ENCODE measurements at places on chromosomes 16 and 17.

DNA sequence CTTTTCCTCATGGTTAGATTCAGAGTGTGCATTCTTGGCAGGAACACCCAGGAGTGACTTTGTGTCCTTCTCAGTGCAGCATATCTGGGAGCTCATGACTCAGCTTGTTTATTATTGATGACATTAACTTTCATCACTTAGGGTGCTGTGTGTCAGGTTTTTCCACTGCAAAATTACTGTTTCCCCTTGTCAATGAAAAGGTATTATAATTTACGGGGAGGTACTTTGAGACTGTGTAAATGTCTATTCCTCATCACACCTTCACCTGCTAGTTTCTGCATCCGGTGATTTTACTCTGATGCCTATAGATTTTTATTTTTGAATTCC is 50.5 kb downstream of the WWP2 start:
- no peak for DNase-seq

DNA sequence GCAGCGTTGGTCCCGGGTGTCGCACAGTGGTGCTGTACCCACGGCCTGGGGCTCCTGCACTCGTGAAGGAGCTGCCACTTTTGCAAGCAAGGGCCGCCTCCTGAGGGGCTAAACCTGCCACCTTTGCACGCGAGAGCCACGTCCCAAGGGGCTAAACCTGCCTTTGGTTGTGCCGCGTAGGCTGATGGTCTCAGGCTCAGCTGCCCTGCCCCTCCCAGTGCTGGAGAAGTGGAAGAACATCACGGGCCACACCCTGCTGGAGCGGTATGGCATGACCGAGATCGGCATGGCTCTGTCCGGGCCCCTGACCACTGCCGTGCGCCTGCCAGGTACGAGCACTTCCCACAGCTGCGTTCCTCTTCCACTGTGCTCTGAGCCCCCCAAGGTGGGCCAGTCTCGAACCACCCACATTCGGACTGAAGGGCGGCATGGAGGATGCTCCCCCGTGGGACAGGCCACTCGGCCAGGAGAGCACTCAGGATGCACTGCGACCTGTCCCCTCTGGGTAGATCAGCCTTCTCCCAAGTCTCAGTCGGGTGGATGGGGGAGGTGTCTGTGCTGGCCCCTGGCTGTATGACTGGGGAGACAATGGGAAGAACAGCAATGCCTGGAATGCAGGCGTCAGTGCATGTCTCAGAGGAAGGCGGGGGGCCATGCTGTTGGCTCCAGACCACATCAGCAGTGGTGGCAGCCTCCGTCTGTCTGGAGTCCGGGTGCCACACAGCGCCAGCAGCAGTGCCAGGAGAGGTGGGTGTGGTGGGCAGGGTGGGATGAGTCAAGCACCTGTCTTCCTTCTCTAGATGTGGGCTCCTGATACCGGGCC is 20.7 kb downstream of the ACSF3 start:
- DNase-seq, result no peak

DNA sequence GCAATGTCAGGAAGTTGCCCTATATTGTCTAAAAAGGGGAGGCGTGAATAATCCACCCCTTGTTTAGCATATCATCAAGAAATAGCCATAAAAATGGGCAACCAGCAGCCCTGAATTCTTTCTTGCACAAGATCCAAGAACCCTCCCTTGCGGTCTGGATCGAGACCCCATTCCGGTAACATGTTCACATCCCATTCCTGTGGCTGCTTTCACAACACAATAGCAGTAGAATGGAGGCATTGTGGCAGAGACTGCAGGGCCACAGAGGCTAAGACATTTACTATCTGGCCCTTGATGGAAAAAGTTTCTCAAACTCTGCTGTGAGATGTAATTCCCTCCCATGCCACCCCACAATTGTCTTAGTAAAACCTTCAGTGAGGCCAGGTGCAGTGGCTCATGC is 73.2 kb downstream of the RMI2 start:
- no peak for DNase-seq

DNA sequence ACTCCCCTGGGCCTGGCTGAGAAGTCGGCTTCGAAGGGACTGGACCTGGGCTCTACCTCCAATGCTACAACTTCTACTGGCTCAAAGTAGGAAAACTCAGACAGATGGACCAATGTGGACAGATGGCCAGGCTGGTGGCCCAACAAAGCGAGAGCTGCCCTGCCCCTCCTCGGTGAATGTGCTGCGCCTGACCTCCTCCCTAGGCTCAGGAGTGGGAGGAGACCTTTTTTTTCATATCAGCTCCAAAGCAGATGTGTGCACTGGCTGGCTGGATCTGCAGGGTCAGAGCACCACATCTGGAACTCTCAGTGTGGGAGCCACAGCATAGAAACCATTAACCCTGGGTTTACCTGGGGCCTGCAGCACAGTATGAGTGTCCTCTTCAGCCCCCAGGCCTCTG is 20.8 kb downstream of the ATP6V0D1 start:
- DNase-seq, result no peak

- no peak for DNase-seq
These were observed 678.3 kb downstream of the TOX3 start for GRCh38 chr16:51868631-51869030.

DNA sequence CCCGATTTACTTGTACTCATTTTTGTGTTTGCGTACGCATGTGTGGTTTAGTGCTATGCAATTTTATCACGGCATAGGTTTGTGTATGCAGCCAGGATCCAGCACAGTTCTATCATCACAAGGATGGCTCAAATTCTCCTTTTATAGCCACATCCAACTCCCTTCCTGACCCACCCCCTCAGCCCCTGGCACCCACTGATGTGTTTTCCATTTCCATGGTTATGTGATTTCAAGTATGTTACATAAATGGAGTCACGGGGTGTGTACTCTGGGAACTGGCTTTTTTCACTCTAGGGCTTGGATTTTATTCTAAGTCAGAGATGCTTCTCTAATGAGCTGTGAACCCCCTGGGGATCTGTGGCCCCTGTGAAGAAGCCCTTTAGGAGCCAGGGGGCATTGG is 16.8 kb downstream of the IL4R start:
- no peak for DNase-seq

DNA sequence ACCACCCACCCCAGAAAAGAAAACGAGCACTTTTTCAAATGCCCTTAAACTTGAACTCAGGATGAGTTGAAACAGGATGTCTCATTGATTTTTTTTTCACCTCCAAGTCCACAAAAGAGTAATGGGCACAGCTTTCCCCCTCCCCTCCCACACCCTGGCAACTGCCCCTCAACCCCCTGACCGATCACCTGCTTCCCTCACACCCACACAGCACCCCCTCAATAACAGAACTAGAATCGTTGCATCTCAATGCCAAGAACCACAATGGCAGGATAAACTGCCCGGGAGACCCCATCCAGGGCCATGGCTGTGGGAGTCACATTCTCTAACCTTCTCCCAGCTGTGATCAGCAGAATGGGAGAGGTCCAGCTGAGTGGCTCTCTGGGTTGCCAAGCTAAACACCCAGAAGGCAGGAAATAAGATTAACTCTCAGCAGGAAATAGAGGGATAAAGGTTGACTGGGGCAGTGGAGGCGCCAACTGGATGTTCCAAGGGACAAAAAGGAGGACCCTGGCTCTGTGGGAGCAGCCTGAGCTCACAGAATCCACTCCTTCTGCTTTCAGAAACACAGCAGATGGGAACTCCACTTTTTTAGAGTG is 128.0 kb upstream of the SDK2 start:
- DNase-seq, result no peak

DNA sequence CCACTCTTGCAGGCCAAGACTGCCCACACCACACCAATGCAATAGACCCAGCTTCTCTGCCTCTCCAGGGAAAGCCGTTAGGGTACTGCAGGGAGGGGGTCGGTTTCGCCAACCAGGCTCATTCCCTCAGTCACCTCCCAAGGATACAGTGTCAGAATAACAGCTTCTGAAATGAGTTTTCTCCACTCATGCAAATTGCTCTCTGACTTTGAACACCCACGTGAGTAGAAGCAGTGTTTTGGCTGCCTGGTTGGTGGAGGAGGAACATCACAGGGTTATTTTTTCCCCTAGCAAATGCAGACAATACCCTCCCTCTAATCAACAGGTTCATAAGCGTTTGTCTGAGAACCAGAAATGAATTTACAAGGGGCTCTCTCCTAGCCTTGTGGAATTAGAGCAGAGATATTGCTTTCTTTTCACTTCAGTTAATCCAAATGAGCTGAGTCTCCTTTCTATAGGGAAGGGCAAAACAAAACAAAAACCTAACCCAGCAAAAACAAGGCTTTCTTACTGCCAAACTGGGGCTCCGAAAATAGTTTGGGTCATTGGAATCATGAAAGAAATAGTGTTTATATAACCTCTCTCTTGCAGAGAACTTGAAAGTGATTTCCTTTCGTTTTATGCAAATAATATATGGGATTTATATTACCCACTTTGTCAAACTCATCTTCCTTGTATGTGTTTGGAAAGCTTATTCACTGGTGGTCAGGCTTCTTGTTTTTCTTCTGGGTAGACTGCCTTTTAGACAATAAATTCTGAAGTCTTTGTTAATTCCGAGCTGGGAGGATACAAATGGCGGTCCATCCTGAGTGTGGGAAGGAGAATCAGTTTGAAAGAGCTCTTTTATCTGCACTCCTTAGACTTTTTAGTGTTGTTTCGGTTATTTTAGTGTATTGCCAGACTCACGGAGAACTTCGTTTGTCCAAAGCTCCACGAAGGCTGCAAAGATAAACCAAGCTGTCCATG is 229.9 kb downstream of the MSI2 start:
- no peak for DNase-seq

- no peak for DNase-seq
These were observed 1.0 kb downstream of the HERPUD1 start for GRCh38 chr16:56932721-56933619.

DNA sequence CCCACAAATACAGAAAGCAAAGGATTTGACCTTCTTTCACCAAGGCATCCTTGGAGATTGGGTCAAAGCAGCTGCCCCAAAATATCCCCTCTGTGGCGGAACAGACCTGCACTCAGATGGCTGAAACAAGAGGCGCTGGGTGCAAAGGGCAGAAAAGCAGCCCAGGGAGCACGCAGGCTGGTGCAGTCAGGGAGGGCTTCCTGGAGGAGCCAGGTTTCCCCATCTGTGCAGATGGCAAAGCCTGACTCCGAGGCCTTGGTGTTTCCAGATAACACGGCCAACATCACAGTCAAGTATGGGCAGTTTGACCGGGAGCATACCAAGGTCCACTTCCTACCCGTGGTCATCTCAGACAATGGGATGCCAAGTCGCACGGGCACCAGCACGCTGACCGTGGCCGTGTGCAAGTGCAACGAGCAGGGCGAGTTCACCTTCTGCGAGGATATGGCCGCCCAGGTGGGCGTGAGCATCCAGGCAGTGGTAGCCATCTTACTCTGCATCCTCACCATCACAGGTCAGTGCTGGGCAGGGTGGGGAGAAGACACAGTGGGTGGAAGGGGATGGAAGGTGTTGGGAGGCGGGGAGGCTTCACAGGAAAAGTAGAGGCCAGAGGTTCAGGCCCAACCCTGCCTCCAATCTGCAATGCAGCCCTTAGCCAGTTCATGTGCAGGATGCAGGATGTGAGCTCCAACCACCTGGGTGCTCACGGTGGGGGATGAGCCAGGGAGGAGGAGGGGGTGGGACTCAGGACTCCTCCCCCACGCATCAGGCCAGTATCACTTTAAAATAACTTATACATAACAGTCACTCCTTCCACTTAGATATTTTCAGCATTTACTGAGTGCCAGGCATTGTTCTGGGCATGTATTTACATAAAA is 26.4 kb upstream of the BEAN1 start:
- DNase-seq, result no peak

DNA sequence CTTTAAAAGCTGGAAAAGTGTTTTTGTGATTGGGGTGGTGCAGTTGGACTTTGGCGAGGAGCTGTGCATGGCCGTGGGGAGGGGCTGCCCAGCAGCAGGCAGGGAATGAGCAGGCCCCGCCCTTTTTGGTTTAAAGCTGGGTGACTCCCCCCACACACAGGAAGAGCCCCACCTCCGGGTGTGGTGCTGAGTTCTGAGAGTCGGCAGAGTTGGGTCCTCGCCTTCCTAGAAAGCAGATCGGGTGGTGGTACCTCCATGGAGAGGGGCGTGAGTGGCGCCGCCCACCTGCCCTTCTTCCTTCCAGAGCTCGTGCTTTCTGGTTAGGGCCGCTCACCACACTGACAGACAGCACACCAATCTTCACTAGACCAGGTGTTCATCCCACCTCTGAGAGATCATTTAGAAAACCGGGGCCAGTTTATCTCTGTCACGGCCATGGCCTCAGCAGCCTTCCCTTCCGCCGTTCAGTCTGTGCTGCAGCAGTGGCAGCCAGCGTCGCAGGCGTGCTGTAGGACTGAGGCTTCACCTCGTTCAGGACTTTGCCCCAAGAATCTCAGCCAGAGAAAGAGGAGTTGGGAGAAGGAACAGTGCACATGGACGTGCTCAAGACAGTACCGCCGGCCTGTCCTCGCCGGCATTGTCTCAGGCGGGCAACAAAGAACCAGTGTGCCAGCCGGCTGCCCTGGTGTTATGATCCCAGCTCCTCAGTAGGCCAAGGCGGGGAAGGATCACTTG is 144.0 kb upstream of the CHMP6 start:
- no peak for DNase-seq

DNA sequence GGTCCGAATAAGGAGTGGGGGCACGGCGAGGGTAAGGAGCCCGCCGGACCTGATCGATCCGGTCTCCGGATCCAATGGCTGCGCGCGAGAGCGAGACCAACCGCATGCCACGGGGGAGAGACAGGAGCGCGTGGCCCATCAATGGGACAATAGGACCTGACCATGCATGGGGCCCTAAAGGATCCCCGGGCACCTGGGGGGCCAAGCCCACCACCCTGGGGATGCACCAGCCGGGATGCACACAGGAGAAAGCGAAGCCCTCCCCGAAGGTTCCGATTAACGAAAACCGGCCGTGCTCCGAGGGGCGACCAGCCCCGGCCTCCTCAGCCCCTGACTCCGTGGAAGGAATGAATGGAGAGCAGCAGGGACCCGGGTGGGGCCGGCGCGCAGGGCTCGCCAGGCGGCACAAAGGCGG is 525 bp downstream of the JPT1 start:
- no peak for DNase-seq

- DNase-seq, result no peak
These were observed 25.3 kb downstream of the TRPV3 start for GRCh38 chr17:3532106-3532858.

- DNase-seq, result no peak
These were observed 14.0 kb downstream of the CA5A start for GRCh38 chr16:87922250-87922871.

- no peak for DNase-seq
These were observed 77.0 kb upstream of the AXIN2 start for GRCh38 chr17:65638221-65638975.

DNA sequence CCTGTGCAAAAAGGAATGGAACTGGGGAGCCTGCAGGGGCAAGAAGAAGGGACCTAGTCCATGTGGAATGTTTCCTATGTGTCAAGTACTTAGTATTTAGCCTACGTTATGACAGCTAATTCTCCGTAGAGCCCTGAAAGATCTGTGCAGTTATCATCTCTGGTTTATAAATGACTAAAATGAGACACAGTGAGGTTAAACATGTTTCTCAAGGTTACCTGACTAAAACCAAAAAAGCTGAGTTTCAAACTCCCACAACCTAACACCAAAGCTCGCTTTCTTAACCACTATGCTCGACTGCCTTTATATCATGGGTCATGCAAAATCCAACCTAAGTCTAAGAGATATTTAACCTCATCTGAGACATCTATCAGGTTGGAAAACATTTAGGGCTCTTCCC is 53.3 kb upstream of the CCL2 start:
- no peak for DNase-seq

- DNase-seq, result no peak
These were observed 93.5 kb downstream of the WWP2 start for GRCh38 chr16:69855592-69855991.

GRCh38 chr16:22659933-22660332 is 149.2 kb downstream of the NPIPB5 start:
- DNase-seq, result no peak
